Fibroblast of skin of left quadriceps (primary cell): ENCODE measurements at places on chromosomes 12 and 14.

DNA sequence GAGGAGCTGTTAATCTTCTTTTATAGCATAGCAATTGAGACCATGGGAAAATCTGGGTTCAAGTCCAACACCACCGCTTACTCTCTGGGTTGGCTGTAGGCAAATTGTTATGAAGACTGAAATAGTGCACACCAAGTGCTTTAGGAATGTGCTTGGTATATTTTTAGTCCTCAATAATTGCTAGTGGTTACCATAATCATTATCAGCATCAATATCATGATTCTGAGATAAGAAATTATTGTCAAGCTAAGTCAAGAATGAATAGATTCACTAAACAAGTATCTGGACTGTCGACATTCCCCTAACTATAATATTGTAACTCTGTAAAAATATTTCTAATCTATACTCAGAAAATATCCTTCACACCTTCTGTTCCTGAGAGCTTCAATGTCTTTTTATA lies 48.5 kb downstream of the ANO4 start:
- DNase-seq: no peak

- DNase-seq: no peak
These were observed 36.7 kb upstream of the RIMBP2 start for GRCh38 chr12:130752692-130753230.

GRCh38 chr14:104447750-104448149 lies 131.8 kb upstream of the C14orf180 start:
- no peak for DNase-seq

DNA sequence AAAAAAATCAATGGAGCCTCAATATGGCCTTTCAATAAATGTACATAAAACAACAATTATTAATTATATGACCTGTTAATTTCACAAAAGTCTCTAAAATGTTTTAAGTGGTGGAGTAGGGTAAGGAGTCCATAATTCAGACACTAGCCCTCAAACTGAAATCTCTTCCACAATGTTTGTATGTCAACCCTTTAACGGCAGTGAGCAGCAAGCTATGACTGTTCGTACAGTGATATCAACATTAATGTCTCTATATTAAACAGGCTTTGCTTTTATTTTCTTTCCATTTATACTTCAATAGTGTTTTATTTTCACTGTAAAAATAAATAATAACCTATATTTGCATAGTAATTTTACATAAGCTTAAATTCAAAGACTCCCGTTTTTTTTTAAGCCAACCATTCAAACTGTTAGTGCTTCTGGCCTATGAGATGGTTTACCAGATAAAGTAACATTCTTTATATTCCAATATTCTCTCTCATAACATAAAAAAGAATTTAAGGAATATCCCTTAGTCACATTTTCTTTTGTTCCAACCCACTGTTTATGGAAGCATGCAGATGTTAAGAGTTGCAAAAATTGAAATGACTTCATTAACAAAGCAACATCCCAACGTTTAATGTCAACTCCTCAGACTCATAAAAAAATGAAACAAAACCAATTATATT lies 2.3 kb downstream of the CDK17 start:
- no peak for DNase-seq

DNA sequence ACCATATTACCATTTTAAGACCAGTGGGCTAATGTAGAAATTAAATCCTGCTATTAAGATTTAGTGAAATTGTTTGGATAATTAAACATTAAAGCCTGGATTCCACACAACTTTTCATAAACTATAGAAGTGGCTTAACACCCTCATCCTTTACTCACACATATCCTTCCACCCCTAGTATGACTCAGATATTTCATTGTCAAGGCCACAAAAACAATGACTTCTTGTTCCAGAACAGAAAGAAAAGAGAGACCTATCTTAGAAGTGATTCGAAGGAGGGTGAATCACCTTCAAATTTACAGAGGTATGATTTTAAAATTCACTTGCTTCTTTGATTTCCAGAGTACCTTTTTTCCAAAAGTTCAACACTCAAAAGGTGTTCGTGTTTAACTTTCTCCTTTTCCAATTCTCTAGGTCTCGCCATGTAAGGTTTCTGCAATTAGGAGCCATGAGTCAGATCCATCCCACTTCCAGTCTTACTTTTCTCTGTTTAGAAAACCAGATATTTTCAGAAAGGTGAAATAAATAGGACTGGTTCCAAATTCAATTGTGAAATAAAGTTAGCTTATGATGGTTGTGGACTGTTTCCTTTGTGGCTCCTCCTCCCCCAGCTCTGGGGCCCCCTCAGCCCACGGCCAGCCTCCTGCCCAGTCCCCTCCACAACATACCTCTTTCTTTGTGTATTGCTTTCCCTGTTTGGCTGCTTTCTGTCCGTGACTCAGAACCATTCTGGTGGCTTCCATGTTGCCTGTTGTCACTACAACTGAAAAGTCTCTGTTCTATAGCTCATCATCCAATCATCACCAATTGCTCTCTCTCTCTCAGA lies 24.6 kb upstream of the MGP start:
- DNase-seq: no peak

- DNase-seq: no peak
These were observed 9.5 kb upstream of the NR4A1 start for GRCh38 chr12:52041695-52042123.

- no peak for DNase-seq
These were observed 50.7 kb downstream of the TSPAN9 start for GRCh38 chr12:3127832-3128231.

DNA sequence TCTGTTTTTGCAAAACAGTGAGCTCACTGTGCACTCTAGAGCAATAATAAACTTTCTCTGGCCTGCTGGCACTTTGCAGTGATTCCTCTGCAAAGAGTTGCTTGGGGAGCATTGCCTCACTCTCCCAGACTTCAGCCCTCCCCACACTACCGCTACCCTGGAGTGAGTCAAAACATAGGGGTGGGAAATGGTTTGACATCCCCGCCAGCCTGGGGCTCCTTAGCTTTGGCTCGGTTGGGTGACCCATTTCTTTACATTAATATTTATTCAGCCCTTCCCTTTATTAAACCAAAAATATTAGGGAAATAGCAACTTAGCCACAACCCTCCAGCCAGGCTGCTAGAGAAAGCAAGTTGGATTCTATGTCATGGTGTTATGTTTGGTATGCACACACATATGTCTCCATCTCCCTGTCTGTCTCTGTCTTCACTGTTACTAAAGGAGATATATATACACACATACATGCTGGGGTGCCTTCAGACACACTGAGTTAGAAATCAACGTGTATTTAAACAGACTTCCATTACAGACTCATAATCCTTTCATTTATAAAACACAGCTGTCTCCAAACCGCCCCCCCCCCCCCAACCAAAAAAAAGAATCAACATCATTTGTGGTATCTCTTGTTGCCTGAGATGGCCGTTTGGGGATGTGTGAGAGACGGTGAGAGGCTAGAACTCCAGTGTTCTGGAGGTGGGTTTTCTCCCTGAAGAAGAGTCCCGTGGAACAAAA lies 3.4 kb upstream of the IRF2BPL start:
- no peak for DNase-seq

DNA sequence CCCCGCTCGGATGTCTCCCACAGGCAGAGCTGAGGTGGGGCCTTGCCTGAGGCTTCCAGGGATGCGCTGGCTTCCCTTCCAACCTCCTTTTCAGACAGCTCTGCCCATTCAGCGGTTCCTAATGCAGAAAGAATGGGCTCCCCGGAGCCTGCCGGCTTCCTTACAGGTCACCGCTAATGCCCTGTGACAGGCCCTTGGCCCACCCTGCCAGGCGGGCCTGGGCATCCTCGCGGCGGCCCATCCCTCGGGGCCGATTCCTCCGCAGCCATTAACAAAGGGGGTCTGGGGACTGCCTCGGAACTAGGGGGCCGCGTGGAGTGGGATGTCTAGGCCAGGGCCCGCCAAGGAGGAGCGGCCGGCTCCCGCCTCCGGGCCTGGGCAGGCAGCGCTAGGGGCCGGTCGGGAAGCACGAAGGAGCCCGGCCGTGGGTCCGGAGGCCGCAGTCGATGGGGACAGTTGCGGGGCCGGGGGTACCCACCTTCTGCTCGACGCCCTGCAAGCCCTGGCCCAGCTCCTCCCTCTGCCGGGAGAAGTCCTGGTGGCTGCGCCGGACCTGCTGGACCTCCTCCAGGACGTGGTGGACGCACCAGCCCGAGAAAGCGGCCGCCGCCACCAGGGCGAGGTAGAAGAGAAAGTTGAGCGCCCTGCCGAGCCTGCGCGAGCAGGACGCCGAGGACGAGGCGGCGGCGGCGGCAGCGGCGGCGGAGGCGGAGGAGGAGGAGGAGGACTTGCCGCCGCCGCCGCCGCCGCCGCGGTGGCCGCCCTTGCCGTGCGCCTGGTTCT lies 738 bp downstream of the CKAP4 start:
- peak; percentile 20 for DNase-seq

GRCh38 chr12:121917950-121918678 lies at the start of gene CFAP251:
CFAP251 (plus strand) TSS chr12:121918592; CDS start chr12:121921306, 2,714 bp downstream.
- peak; percentile 37 for DNase-seq

DNA sequence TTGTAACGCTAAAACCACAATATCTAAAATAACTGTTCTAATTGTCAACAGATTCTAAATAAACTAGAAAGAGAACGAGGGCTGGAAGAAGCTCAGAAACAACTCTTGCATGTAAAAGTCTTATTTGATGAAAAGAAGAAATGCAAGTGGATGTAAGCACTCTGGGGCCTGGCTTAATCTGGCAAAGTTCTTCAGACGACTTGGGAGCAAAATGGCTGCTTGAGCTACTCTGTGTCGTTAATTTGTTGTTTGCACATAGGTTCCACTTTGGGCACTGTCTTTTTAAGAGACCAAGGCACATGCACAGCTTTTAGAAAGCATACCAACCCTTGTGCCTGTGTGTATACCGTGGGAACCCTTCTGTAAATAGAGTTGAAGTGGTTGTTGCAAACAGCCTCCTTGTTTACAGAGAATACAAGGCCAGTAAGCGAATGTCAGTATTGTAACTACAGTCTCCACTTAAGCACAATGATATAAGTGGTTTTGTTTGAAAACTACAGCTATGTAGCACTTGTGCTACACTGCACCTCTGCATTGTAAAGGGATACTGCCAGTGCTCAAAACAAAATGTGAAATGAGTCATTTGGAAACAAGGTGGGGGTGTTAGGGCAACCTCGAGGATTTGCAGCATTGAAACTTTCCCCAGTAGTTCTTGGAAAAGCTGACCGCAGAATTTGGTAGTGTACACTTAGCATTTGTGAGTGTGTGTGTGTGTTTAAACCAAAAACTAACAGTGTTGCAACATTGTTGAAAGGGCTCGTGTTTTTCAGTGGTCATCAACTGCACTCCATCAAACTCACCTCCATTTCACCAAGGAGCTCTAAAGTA lies 154.3 kb downstream of the CEP83 start:
- no peak for DNase-seq

- DNase-seq: no peak
These were observed 50.4 kb upstream of the DDX11 start for GRCh38 chr12:31023271-31023724.

GRCh38 chr12:54390668-54391551 lies 6.4 kb upstream of the ZNF385A start:
- DNase-seq: no peak

DNA sequence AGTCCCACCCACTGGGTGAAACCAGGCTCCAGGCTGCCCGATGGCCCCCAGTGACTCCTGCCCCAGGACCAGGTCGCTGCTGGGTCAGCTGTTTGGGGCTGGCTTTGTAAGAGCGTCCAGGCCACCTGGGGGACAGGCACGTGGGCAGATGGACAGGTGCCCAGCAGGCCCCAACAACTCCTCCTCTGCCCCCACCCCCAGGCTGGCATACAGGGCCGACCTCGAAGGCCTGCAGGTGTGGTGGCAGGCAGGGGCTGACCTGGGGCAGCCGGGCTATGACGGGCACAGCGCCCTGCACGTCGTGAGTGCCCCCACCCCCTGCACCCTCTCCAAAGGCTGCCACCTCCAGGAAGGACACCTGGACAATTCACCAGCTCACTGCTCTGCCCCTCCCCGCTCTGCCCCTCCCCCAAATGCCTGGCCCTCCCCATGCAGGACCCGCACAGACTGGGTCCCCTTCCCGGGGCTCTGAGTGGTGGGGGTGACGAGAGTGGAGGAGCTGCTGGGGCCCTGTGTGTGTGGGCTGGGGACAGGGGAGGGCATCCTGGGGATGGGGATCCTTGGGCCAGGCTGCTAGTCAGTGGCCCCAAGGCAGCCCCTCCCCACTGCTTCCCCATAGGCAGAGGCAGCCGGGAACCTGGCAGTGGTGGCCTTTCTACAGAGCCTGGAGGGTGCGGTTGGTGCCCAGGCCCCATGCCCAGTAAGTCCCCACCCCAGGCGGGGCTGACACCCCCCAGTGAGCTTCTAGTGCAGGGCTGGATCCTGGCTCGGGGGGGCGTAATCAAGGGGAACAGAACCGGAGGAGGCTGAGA lies 26.0 kb downstream of the ASPG start:
- DNase-seq: no peak

DNA sequence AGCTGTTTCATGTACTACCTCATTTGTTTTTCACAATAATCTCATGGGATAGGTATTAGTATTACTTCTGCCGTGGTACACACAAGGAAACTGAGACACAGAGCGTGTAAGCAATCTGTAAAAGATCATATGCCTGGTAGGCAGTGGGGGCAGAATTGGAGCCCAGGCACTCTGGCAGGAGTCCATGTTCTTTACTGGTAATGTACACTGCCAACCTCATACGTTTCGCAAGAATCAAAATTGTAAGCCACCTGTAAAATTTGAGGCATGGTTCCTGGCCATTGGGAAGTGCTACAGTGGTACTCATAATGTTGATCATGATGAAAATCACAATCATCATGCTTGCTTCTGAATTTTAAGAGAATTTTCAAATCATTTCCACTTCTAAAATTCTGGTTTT lies 40.7 kb downstream of the TMTC1 start:
- no peak for DNase-seq

DNA sequence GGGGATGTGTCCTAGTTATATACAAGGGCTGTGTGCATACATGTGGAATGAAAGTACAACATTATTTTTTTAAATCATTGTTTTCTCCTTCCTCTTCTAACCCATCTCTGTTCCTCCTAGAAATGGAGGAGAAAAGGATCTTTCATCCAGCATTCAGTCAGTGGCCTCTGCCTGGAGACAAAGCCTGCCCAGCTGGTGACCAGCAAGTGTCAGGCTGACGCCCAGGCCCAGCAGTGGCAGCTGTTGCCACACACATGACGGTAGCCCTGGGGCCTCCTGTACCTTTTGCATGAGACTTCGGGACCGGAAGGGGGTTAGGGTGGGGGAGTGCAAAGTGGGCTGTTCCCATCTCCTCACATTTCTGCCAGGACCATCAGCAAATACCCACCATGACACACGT lies 46.2 kb downstream of the ERH start:
- no peak for DNase-seq

GRCh38 chr12:48618541-48618940 lies 48.7 kb upstream of the LALBA start:
- peak; percentile 44 for DNase-seq

- DNase-seq: no peak
These were observed 103.0 kb downstream of the PTGER2 start for GRCh38 chr14:52417139-52417538.

- DNase-seq: peak; percentile 49
These were observed 227.1 kb upstream of the DDHD1 start for GRCh38 chr14:53380052-53380866.

GRCh38 chr12:131241517-131241916 lies 287.8 kb downstream of the ADGRD1 start:
- no peak for DNase-seq
